ENCODE measurements at places on chromosomes 3 and 15.

- DNase-seq, result no peak
Observed at GRCh38 chr3:156635034-156635433, 39.4 kb upstream of the TIPARP start.

- no peak for DNase-seq
Observed at GRCh38 chr3:26768068-26768651, 145.6 kb downstream of the LRRC3B start.

- no peak for DNase-seq
Observed at GRCh38 chr15:89196994-89197393, 24.4 kb downstream of the RLBP1 start.

DNA sequence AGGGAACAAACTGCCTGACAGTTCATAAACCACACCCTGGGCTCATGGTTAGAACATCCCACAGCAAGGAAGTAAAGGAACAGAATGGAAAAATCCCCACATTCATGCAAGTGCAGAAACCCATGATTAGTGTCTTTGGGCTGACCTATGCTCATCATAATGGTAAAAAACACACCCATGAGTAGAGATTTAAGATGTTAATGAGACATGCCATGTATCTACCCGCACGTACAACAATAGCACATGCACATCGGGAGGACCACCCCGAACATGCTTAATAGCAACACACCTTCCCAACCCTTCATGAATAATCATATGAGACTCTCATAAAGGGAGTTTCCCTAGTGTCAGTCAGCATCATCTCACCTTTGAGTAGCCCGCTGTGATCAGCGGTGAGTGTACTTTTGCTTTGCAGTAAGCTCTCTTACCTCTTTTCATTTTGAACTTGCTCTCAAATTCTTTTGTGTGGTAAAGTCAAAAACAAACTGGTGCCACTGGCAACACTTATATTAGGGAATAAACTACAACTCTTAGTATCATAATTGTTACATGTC, 23.2 kb downstream of the ZBED2 start:
- no peak for DNase-seq

- no peak for DNase-seq
Observed at GRCh38 chr15:39752991-39753390, 29.6 kb downstream of the FSIP1 start.

DNA sequence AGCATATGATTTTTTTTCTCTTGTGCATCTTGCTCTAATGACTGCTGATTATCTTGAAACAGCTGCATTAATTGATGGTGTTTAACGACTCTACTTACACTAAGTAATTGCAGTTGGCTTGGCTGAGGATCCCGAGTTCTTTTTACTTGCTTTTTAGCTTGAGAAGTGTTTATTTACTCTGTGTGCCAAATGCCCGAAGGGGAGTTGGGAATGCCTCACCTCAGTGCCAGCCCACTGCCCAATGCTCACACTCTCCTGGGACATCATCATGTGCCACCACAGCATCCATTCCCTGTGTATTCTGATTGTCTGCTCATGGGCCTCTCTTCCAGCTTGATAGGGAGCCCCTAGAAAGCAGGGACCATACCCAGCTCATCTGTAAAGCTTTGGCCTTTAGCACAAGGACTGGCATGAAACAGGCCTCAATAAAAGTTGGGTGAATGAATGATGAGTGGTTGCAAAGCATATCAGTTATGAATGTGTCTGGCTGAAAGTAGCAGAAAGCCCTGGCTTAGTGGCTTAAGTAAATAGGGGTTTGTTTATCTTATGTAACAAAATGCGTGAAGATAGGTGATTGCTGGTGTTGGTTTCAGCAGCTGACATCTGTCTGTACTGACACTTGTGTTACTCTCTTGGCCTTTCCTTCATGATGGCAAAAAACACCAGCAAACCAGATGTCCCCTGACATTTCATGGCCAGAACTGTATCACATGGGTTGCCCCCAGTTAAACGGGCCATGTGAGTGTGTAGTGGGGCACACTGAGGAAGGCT, 8.1 kb downstream of the PXYLP1 start:
- no peak for DNase-seq

DNA sequence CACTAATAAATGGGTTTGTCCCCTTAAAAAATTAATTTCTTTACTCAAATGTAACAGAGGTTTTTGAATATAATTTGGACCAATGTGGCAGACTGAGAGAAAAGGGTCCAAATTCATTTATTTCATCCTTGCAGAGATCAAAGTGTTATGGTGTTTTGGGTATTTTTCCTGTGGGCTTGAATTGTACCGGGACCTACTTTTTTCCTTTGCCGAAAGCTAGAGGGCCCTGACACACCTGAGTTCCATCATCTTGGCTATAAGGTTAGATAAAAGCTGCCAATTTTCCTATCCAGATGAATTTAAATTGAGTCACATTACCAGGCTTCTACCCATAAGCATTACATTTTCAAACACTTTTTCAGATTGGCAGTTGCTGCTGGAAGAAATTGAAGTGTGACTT, 908 bp downstream of the CCNB2 start:
- no peak for DNase-seq

- DNase-seq, result no peak
Observed at GRCh38 chr15:78415284-78415683, 22.7 kb upstream of the IREB2 start.

- no peak for DNase-seq
Observed at GRCh38 chr15:95464509-95464908, 866.0 kb upstream of the NR2F2 start.

- no peak for DNase-seq
Observed at GRCh38 chr3:185645596-185646381, 59.7 kb downstream of the SENP2 start.

- no peak for DNase-seq
Observed at GRCh38 chr15:65355988-65356353, 21.8 kb downstream of the IGDCC3 start.

DNA sequence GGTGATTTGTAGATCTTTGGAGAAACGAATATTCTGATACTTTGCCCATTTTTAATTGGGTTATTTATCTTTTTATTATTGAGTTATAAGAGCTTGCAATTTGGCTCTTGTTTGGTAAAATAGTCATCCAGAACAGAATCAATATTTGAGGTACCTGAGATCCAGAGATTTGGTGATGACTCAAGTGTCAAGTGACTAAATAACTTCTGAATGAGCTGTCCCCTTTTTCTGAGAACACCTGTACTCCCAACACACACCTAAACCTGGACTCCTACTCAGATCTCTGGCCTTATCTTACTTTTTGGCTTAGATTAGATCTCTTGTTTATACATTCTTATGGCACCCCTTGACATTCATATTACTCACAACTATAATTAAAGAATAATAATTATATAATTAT, 3.1 kb upstream of the TRA2B start:
- no peak for DNase-seq

DNA sequence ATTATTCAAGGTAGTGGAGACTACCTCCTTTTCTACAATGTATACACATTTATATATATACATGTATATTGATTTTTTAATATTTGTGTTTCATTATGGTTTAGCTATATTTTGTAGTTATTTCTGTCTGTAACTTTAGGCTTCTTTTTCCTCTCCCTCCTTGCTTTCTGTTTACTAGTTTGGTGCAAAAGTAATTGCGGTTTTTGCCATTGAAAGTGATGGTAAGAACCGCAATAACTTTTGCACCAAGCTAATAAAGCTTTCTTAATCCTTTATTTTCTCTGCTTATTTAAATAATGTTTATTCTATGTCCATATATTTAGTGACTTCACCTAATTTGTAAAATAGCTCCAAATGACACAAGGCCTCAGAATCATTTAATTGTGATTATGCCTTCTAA, 195.3 kb upstream of the PLSCR5 start:
- DNase-seq, result no peak

DNA sequence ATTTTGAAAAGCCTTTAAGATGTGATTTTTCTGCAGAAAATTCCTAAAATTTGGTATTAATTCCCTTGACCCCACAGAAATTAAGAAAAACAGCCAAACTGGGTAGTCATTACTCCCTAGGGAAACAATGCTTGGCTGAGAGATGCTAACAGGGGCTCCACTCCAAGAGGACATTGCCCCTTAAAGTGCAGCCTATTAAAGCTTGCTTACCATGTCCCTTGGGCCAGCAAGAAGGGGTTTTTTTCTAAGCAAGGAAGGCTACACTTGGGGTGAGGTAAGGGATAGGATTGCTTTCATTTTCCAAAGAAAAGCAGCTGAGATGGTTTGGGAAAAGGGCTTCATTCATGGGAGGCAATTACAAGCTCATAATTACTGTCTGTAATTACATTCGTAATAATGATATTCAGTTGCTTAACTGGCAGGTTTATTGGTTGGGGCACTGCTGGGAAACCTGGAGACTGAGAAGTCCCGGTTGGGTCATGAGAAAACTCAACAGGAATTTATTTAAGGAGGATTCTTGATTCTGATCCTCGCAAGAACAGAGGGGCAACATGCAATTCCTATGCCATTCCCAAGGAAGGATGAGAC, 247.5 kb downstream of the NR1D2 start:
- no peak for DNase-seq

DNA sequence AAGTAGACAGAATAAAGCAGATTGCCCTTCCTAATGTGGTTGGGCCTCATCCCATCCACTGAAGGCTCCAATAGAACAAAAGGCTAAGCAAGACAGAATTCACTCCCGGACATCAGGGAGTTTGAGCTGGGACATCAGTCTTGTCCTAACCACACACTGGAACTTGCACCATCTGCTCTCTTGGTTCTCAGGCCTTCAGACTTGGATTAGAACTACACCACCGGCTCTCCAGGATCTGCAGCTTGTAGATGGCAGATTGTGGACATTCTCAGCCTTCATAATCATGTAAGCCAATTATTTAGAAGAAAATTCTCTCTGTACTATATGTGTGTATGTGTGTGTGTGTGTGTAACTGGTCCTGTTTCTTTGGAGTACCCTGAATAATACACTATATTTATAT, 394.7 kb upstream of the LMCD1 start:
- no peak for DNase-seq

DNA sequence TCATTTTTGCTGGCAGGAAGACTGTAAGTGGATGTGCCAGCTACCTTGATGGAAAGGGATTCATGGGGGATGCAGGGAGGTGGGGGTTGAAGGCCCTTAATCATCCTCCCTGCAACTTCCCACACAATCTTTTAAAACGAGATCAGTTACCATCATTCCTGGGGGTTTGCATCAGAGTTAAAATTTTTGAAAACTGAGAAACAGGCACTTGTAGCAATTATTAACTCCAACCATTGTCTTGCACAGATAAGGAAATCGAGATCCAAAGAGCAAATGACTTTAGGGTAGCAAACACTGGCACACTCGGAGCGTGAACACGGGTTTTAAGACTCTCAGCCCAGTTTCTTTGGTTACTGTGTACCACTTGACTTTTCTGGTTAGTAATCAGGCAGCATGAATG, 41.9 kb downstream of the GPD1L start:
- DNase-seq, result no peak

DNA sequence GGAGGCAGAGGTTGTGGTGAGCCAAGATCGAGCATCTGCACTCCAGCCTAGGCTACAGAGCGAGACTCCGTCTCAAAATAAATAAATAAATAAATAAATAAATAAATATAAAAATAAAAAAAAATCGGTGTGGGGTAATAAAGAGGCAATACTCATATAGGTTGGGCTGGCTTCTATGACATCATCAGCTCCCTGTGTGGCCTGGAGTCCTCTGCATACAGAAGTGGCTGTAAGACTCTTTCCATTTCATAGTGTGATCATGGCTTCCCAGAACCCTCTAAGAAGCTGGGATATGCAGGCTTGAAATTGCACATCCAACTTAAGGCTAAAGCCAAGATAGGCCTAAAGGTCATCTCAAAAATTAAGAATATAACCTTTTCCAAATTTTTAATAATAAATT, 101.6 kb downstream of the ZIC4 start:
- DNase-seq, result no peak

- DNase-seq, result no peak
Observed at GRCh38 chr3:58342676-58343075, 10.0 kb downstream of the PXK start.

DNA sequence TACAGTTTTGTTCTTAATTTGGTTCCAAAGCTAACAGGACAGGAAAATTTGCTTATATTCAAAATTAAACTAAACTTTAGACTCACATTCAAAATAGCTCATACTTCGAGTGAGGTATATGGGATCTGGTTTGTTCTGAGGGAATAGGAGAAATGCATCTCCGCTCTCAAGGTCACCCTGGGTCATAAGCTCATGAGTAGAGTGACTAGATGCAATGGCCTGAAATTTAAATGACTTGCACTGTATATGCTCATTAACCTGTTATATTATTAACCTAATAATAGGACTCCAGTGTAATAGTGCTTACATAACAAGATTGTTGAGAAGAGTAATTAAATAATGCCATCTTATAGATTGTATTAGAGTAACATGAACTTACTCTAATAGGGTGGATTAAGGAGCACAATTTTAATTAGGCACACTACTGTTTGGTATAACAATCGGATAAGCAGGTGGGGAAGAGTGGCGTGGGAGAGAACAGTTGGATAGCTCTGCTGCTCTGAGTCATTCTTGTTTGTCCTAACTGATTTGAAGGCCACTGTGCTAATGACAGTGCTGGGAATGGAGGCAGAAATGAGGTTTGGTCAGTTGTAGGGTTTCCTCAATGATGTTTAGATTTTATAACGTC, 5.2 kb downstream of the NKTR start:
- no peak for DNase-seq

DNA sequence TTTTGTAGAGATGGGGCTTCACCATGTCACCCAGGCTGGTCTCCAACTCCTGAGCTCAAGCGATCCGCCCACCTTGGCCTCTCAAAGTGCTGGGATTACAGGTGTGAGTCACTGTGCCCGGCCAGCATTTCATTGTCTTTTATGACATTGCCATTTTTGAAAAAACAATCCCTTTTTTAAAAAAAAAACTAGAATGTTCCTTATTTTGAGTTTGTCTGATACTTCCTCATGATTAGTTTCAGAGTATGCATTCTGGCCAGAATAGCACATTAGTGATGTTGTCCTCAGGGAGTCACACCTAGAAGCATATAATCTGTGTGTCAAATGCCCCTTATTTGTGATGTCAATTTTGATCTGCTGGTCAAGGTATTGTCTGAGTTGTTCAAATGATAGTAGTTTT, 21.2 kb upstream of the NMD3 start:
- no peak for DNase-seq

- DNase-seq, result no peak
Observed at GRCh38 chr3:70889162-70890019, 577.0 kb upstream of the MDFIC2 start.

DNA sequence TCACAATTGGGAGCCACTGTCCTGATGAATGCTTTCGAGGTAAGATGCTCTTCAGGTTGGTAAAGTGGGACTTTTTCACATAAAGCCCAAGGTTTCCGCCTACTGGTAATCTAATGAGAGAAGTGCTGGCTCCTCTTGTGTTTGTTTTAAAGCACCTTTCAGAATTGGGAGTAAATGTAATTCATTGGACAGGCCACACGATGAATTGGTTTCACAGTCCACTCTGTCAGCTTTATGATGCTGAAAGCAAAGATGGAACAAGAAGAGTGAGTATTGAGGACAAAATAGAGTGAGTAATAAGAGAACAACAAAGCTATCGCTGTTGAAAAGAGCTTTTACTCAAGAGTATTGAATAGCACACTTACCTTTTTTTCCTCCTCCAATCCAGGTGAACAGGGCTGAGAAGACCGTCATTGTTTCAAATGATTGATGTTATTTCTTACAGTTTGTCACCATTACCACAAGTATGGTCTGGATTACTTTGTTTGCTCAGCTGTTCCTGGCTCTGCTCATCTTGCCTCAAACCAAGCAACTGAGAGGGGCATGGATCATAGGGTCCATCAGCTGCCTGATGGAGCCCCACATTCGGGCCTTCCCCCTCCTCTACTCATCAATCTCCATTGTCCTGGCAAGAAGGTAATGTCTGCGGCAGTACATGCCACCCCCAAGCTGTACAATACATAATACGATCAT, 136.1 kb upstream of the CNTN4 start:
- no peak for DNase-seq

Measured in GM19239 (cell line).